ENCODE measurements at places on chromosomes 3 and 15.

- no peak for DNase-seq
Measured at GRCh38 chr3:136694321-136694720, 57.9 kb downstream of the STAG1 start.

- no peak for DNase-seq
Measured at GRCh38 chr3:69200384-69201068, 78.1 kb upstream of the LMOD3 start.

GRCh38 chr3:15094187-15094875 lies 4.6 kb downstream of the RBSN start:
- no peak for DNase-seq

DNA sequence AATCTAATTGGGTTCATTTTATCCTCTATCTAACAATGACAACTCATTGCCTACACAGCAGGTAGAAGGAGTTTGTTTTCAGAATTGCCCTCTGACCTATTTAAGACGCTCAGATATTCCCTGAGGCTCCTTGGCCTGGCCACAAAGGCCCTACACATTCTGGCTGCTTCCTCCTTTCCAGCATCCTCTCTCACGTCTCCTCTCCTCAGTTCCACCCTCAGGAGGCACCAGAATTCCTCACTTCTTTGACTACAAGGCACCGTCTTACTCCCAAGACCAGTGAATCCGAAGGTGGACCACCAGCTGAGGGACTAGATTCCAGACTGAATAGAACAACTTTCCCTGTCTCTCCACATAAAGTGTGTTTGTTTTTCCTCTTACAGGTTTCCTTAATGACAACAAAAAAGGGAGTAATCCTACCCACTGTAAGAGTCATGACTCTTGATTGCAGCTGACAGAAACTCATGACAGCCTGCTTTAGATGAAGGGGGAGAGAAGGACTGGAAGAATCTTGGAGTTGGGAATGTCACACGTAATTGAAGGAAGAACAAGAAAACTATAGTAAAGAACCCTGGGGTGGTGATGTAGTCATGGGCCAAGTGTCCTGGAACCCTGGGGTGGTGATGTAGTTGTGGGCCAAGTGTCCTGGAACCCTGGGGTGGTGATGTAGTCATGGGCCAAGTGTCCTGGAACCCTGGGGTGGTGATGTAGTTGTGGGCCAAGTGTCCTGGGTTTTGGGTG lies 22.0 kb upstream of the MUC20 start:
- no peak for DNase-seq

DNA sequence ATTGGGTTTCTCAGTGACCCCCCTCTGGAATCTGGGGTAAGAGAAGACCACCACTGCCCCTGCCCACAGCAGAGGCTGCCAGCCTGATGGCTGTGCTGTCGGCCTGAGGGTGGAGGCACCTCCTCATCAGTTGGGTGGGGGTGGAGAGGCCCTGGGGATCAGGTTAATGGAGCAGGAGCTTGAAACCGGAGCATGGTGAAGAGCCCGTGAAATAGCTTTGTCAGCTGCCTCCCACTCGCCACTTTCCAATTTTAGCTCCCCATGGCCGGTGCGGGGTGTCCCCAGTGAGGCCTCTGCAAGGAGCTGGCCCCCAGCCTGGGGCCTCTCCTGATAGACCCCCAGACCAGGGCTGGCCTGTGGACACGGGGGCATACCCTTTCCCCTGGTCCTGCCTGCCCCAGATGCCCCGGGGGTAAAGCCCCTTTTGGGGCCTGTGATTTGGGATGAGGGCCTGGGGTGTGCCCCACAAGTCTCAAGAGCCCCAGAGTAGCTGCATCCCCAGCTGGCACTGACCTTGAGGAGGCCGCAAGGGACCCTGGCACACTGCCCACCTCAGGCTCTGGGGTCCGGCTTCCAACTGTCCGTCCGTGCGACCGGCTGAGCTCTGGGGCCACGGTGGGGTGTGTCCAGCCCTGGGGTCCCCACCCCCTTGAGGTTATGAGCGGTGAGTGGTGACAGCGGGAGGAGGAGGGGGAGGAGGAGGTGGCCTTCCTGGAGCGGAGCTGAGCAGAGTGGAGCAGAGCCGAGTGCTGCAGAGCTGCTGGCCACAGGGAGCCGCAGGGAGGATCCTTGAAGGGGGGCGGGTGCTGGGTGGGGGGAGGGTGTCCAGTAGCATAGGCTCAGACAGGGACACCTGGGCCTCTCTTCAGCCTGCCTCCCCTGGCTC lies at the start of gene HHATL:
Gene HHATL (minus strand): TSS at position 733 of the 886 bp plus-strand sequence. CDS start 1,972 bp downstream, outside the sequence.
- DNase-seq, result no peak

DNA sequence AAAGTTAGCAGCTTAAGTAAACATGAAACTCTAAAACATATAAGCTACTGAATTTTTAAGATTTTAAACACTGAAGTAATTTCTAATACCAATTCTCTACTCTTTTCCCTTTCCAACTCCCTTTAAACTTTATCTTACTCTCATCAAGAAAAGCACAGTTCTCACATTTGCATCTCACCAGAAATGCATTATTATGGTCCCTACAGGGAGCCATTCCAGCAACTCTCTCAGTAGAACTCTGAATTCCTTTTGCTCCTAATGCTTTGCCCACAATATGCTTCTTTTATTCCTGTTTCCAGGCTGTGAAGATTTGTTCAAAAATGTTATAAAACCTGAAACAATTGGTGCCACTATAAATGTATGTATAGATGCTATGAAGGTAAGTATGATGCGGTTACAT lies 83.4 kb downstream of the TFDP2 start:
- no peak for DNase-seq

DNA sequence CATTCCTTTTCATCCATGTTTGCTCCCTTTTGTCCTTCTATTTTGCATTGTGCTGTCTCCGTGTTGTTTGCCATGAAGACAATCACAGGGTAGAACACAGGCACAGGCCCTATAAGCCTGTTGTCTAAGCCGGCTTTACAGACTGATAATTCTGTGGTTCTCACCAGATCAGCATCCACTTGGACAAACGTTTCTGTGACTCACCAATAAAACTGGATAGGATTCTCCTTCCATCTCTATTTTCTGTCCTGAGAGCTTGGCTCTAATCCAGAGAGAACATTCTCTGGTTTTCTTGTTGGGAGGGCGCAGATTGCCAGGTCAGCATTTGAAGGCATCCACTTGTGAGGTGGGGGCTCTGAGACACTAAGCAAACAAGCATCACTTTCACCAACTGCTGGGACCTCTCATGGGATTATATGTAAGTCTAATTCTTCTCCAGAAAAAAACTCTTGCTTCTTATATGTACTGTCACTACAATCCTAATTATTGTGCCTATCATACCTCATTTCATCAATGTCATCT lies 101.6 kb downstream of the ERC2 start:
- no peak for DNase-seq

GRCh38 chr3:11624161-11624560 lies 19.6 kb downstream of the VGLL4 start:
- no peak for DNase-seq

GRCh38 chr3:178966299-178967176 lies 105.1 kb downstream of the ZMAT3 start:
- peak; percentile 53 for DNase-seq

GRCh38 chr15:80788536-80788935 lies 9.4 kb downstream of the CEMIP start:
- DNase-seq, result no peak

DNA sequence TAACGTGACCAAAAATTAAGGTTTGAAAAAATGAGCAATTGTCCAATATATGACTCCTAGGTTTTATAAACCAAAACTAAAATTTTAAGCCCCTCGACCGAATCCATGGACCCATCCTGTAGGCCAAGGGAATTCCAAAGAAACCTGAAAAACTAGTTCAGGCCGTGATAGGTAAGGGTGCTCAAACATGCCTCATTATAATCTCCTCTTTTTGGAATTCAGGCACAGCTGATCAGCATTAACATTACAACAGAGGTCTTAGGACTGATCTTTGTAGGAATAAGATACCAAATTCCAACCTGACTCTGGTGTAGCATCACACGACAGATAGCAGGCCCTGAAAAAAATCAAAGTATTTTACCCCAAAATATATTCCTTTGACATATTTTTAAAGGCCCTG lies 155.7 kb downstream of the NEK10 start:
- DNase-seq, result no peak

DNA sequence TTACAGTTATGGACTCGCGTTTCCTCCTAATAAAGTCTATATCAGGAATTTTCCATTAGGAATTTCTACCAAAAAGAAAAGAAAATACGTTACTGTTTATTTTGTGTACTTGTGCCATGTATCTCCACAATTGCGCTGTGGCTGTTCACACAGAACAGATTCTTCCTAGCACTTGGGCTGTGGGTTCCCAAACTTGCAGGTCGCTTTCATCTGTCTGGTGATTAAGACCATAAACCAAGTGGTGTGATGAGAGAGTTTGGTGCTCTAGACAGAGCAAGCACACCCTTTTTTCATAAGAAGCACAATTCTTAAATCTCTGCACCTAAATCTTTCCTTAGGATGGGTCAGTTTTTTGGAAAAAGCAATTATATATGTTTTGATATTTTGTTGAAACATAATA lies 203.3 kb downstream of the TP63 start:
- no peak for DNase-seq

DNA sequence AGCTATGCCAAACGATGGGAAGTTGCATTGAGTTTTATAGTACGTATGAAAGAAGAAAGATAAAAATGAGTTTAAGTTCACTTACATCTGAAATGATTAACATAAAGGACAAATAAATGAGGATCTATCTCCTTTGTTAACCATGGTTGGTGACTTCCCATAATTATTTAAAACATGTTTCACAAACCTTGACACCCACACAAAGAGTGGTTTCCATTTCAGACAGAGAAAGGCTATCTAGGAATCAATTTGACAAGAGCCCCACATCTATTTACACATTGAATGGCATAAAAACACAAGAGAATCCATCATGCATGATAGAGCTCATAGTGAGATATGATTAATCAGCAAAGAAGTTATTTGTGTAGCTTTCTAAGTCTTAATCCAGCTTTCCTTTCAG lies 14.2 kb upstream of the MTMR10 start:
- no peak for DNase-seq

DNA sequence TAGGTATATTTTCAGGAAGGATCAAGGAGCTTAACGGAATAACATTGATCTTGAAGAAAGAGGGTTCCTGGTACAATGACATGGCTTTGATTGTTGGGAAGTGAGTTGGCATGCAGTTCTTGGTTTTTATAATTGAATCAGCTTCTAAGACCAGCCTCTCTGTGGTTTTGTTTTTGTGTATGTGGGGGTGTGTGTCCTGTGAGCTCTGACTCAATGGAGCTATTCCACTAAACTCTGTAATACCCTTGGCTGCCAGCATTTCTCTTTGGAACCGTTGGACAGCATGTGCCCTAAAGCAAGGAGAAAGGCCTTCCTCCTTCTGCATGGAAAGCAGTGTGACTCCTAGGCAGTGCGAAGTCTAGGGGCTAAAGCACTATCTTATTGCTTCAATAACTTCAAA lies 124.8 kb downstream of the EDEM1 start:
- no peak for DNase-seq

GRCh38 chr3:8816106-8816505 lies 46.7 kb upstream of the OXTR start:
- no peak for DNase-seq

DNA sequence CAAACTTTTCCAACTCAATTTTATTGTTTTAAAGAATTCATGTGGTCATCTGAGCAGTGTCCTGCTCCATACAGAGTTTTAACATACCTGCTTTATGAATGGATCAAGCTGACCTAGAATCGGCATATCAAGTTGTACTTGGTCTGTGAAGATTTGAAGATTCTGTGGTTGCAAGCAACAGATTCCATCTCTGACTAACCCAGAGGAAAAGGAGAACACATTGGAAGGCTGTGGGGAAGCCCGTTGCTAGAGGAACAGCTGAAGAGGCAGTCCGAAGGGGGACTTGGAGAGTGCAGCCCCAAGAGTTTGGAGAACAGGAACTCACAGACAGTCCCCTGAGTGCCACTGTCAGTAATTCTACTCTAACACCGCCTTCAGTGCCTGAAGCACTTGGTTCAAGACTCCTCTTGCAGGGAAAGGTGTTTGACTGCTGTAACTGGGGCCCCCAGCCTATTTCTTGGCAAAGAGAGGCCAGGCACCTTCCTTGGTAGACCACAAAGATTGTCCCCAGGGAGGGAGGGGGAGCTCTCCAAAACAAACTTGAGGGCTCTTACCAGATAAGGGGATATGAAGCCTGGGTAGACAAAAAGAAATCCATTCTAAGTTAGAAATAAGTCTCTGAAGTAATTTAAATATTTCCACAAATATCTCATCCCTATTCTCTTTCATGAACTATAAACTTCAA lies 88.8 kb downstream of the LARS2 start:
- DNase-seq, result no peak

- DNase-seq, result no peak
Measured at GRCh38 chr3:154783521-154783931, 296.6 kb upstream of the MME start.

DNA sequence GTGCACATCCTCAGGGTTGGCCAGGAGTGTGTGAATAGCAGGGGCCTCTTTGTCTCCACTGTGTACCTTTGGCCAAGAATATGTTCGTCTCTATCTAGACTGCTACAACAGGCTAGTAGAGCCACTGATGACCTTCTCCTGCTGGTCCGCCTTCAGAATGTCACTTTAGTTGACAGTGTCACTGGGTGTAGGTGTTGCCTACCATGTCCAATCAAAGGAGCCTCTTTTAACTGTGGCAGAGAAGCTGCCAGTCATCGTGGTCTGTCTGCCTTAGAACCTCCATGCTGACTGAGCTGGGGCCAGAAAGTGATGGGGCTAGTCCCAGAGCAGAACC lies 40.1 kb downstream of the OXSR1 start:
- DNase-seq, result no peak

DNA sequence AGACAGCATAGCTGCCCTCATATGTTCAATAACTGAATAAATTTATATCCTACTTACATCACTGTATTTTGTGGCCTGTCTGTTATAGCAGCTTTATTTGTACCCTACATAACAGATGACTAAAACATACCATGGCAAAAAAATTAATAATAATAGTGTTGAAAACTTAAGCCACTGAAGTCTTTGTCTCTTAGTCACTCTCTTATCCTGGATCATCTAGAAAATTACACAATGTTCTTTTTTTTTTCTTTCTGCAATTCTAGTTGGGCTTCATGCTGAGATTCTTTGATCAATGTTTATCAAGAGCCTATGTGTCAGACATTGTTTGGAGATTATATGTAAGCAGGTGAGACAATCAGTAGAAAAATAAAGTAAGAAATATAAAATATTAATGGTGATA lies 519.3 kb upstream of the ARPP21 start:
- no peak for DNase-seq

GRCh38 chr3:161295325-161295724 lies 74.2 kb downstream of the NMD3 start:
- no peak for DNase-seq

GRCh38 chr15:67745073-67746006 lies 80.0 kb upstream of the SKOR1 start:
- no peak for DNase-seq

DNA sequence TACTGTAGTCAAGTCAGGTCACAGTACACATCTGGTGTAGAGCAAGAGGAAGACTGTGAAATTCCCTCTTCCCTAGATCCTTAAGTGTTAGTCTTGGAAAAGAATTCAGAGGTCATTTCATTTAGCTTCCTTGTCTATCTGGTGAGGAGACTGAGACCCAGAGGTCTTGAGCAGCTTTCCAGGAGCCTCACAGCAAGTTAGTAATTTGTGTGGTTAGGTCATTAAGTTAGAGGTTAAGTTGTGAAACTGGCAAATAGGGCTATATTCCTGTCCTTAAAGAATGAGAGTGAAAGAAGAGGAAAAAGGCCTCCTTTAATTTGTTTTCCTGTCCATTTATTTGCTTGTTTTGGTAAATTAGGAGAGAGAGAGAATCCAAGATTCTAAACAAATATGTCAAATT lies 9.0 kb downstream of the PODXL2 start:
- no peak for DNase-seq

GRCh38 chr15:88139936-88140335 lies 116.6 kb downstream of the NTRK3 start:
- DNase-seq, result no peak

- no peak for DNase-seq
Measured at GRCh38 chr3:56048946-56049345, 419.3 kb downstream of the ERC2 start.
